ENCODE measurements at places on chromosomes 4 and X.

- DNase-seq = no peak
These were observed 25.8 kb downstream of the TRIM75 start for GRCh38 chr4:165079476-165079875.

DNA sequence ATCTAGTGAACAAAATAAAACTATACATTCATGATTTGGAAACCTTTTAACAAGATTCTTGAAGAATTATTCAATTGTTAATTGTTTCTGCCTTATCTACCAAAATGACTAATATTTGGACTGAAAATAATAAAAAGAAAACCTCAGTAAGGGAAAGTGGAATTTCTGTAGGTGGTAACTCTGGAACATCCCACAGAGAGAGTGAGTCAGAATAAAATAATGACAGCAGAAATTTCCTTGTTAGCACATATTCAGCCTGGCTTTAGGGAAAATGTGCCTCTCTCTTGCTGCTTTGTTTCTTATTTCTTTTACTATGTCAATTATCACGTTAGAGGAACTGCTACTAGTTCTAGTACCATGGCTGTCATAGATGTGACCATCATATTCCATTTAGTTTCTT lies 421.5 kb upstream of the GNPDA2 start:
- no peak for DNase-seq

- no peak for DNase-seq
These were observed 15.6 kb downstream of the DGKQ start for GRCh38 chr4:957581-958313.

DNA sequence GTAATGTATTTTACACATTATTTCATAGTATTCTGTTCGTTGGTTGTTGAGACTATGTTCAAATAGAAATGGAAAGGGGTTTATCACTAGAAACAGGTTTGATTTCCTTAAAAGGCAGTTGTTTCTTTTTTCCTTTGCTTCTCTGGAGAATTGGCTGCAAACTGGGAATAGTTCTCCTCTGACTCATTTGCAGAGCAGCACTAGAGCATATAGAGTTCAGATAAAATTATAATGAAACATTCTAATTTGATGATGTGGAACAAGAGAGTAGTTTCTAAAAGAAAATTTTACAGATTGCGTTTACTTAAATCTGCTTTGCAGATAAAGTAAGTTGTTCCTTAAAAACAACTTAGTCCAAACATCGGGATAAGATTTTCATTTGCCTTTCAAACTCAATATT lies 29.7 kb downstream of the SYNPO2 start:
- peak; percentile 77 for DNase-seq

DNA sequence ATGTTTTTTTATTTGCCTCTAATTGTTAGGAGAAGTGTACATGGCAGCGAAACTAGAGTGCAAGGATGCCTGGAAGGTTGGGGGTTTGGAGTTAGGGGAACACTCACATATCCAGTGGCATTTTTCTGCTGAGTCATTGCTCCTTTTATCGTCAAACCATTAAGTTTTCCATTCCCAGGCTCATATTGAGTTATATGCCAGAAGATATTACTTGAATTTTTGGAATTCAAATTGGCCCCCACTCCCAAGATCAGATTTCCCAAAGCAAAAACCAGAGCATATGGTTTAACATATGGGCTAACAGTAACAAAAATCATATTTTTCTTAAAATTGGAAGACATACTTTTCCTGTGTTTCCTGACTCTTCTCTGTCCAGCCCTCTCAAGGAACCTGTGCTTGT lies 152.7 kb downstream of the FSTL5 start:
- DNase-seq = no peak

GRCh38 chrX:44330227-44330626 lies 13.2 kb downstream of the EFHC2 start:
- no peak for DNase-seq

DNA sequence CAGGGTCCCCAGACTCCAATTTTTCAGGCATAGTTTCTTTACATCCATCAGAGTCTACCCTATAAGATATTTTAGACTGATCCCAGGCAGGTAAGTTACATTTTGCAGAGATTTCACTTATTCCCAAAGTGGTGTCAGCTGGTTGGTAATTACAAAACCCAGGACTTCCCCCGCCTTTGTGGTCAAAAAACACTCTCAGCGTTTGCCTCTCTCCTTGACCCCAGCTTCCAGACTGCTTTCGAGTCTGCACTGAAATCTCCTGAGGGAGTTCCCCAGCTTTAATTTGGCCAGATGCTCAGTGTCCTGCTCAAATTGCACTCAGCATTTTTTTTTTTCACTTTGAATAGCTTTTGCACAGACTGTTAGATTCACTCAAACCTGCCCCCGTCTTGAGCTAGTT lies 11.2 kb upstream of the AMOT start:
- DNase-seq = no peak

DNA sequence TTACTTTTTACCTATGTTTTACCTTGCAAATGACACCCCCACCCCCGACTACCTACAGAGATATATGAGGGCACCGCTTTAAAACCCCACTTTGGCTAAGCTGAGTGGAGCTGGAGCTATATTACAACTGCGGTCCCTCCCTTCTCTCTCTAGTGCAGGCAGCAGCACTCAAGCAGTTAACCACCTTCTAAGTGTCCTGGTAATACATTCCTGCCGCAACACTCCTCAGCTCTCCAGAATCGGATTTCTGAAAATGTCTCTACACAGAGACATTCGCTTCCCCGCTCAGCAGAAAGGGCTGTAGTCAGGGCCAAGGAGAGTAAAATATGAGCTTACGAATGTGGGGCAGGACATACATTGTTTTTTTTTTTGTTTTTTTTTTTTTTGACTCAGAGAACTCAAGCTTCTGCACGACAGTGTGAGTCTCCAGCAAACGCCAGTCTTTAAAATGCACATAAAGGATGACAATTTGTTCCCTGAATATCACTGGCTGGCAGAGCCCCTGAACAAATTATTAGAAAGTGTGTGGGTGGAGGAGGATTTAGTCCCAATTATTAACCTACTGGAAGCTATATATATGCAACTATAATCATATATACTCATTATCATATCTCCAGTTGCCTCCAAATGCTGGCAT lies 287.0 kb upstream of the TET2 start:
- DNase-seq = no peak

DNA sequence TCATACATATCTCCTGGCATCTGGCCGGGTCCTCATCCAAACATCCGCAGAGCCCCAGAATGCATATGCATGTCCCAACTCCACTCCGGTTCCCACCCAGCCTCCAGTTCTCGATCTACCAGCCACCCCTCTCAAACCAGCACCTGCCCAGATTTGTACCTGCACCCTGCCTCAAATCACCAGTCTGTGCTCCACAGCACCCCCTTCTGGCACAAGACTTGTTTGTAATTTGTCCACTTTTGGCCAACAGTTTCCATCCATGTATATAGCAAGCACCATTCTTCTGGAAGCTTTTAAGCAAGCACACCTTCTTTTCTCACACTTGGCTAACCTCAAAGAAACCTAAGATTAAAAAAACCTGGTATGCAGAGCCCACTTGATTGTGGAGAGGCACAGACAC lies 644.1 kb downstream of the MID1IP1 start:
- DNase-seq = no peak

DNA sequence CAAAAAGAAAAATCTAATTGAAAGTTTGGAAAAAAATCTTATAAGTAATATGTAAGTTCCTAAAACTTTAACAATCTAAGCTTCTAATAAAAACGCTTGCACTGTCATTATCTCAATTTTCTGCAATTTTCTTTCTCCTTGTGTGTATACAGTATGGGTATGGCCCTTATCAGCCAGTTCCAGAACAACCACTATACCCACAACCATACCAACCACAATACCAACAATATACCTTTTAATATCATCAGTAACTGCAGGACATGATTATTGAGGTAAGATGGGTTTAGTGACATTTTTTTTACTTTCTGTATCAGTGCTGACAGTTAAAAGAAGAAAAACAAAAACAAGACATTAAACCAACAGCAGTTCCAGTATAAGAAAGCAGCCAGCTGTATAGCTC lies 4.9 kb downstream of the STATH start:
- DNase-seq = no peak

GRCh38 chr4:8577972-8578371 lies 2.2 kb upstream of the GPR78 start:
- DNase-seq = no peak

DNA sequence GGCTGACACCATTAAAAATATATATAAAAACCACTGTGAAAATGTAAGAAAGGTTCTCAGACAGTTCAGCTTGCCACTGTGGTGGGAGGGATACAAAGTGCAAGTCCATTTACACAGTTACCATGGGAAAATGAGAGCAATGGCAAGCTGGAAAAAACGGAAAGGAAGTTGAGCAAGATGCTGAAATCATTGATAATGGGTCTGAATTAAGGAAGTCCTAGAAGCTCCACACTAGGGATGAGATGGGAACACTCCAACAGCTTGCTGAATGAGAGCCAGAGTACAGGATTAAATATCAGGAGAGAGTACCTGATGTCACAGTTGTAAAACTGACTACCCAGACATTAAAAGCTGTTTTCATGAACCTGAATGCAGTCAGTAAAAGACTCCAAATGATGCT lies 218.6 kb downstream of the PRDM5 start:
- no peak for DNase-seq

Measured in BJ (cell line).